Fibroblast of lung (primary cell): ENCODE measurements at places on chromosomes 2 and 18.

- no peaks in the 10 kb centered on the region for H3K4me1 ChIP-seq
- no peaks in the 10 kb centered on the region for H3K36me3 ChIP-seq
- no peak for DNase-seq
- H3K4me3 ChIP-seq, result no peak overlapping the region
- no peaks in the 10 kb centered on the region for H3K27me3 ChIP-seq
Observed at GRCh38 chr2:50111067-50111466, 920.9 kb downstream of the NRXN1 start.

DNA sequence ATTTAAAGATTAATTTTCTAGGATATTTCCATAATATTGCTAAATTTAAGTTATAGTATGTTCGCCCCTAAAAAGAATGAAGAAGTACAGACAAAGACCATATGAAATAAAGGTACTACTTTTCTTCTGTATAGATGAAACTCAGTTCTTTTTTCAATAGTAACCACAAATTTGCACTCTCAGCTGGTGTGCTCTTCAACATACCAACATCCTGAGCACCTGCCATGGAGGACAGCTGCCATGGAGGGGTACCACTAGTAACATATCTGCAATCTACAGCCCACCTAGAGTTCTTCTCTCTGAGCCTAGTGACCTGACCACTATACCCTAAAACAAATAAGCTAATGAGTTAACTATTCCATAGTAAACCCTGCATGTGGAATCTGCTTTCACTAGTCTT lies 36.8 kb upstream of the ERCC3 start:
- H3K36me3 ChIP-seq, result no peaks in the 10 kb centered on the region
- H3K4me1 ChIP-seq, result no peaks in the 10 kb centered on the region
- no peak for DNase-seq
- no peaks in the 10 kb centered on the region for H3K27me3 ChIP-seq
- H3K27ac ChIP-seq, result no peak overlapping the region

DNA sequence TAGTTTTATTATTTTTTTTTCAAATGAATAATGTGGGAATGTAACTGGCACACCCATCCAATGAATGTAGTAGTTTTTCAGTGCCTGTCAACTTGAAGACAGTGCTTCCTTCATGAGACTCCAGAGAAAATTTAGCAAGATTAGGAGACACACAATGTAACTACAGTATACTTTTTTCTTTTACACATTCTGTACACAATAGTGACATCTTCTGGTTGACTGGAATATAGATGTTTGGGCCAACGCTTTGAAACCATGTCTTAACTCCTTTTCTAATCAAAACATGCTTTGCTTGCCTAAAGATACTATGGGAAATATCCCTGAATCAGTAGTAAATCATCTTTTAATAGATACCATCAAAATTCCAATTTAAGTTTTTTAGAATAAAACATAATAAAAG lies 229.5 kb upstream of the ZC3H15 start:
- no peak overlapping the region for H3K4me3 ChIP-seq
- no peaks in the 10 kb centered on the region for H3K4me1 ChIP-seq
- H3K36me3 ChIP-seq, result no peaks in the 10 kb centered on the region
- H3K27me3 ChIP-seq, result no peaks in the 10 kb centered on the region
- DNase-seq, result peak; percentile 39

GRCh38 chr18:55227771-55228170 lies 268.5 kb upstream of the CCDC68 start:
- H3K36me3 ChIP-seq, result peaks cover 7% of the 10 kb centered on the region
- peak overlapping the region; percentile 1 for H3K27ac ChIP-seq
- H3K4me3 ChIP-seq, result no peak overlapping the region
- H3K27me3 ChIP-seq, result no peaks in the 10 kb centered on the region
- H3K4me1 ChIP-seq, result peaks cover 6% of the 10 kb centered on the region

DNA sequence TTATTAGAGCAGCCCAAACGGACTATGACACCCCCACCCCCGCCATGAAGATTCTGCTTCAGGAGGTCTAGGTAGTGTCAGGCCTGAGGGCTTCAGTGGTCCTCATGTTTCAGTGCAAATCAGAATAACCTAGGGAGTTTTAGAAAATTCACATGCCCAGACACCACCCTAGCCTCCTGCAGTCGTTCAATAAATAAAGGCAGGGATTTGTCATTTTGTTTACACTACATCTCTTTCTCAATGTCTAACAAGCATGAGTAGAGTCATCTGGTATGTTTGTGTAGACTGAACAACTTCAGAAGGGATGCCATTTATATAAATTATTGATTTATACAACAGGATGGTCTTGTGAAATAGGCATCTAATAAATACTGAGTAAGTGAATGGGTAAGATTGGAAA lies 112.1 kb upstream of the SERPINE2 start:
- no peaks in the 10 kb centered on the region for H3K36me3 ChIP-seq
- peaks cover 2% of the 10 kb centered on the region for H3K4me1 ChIP-seq

DNA sequence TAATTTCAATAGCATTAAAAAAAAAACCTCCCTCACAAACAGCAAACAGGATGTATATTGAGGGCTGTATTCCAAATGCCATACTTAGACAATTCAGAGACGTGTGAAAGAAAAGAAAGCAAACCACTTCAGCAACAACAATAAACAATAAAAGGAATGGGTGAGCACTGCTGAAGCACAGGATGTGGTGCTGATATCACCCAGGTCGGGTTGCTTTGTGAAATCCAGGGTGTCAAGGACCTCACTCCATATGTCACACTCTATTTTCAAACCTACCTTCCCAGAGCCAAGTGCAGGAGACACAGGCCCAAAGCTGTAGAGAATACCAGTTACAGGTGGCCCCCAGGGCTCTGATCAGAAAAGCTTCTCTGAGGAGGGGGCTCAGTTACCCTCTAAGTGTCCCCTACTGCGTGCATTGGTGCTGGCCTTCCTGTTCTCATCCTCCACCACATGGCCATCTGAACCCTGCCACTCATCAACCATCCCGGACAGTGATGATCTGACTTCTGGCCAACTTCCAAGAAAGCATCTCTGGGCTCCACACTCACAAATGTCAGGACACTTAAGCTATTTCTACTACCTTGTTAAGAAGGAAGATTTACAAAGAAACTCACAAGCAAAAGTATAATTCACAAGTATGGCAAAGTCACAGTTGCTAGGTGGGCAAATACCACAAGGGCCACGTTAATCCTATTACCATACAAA lies 363.0 kb downstream of the SS18 start:
- H3K27ac ChIP-seq, result no peak overlapping the region
- H3K36me3 ChIP-seq, result no peaks in the 10 kb centered on the region
- H3K27me3 ChIP-seq, result no peaks in the 10 kb centered on the region
- H3K4me1 ChIP-seq, result no peaks in the 10 kb centered on the region
- no peak for DNase-seq
- H3K4me3 ChIP-seq, result no peak overlapping the region

DNA sequence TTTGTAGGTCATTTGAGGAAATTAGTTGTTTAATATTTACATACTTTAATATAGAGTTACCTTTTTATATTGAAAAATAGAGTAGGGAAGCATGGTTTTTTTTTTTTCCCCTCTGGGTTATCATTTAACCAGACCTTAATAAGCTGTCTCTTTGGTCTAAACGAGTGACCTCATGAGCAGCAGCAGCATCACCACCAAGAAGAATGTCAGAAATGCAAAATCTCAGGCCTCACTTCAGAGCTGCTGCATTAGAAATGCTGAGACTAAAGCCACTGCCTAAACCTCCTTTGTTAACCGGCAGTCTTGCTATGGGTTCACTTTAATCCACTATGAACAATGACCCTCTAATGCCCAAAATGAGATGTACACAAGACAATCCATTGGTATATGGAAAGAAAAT lies 733.7 kb upstream of the FAM98A start:
- H3K27ac ChIP-seq, result no peak overlapping the region
- H3K4me1 ChIP-seq, result no peaks in the 10 kb centered on the region
- no peaks in the 10 kb centered on the region for H3K27me3 ChIP-seq

DNA sequence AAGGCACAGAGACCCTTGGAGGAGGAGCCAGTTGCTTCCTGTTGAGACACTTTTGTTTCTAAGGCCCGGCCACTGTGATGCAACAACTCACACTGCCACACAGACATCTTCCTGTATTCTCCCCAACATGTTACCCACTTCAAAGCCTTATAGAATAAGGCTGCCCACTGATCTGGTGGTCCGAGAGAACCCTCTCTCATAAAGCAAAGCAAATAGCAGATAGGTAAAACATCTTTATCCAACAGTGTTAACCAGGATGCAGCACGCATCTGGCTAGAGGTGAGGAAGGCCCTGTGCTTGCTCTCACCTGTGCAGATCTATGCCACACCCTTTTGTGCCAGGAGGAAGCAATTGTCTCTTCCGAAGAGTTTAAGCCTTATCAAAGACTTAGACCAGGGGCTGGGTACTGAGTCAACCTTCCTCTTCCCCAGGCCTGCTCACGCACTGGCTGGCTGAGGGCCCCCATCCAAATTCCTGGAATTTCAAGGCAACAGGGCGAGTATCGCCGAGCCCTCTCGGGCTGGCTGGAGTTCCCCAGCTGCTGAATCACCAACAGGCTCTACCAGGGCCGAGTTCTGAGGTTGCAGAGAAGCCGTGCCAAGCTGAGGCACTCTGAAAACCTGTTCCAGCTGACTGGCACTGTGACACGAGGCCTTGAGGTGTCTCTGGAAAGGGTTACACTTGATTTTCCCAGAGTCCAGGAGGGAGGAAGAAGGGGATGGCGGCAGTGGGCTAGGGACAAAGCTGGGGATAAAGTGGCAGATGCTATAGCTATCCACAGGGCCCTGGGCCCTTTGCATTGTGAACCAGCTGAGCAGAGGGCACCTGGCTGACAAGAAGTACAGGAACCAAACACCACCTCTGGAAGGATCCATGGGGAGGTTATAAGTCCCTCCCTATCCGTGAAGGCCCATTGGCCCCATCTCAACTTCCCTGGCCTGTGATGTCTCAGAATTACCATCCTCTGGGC lies 29.3 kb downstream of the TGFA start:
- no peaks in the 10 kb centered on the region for H3K36me3 ChIP-seq
- H3K4me1 ChIP-seq, result no peaks in the 10 kb centered on the region
- H3K27ac ChIP-seq, result no peak overlapping the region
- no peaks in the 10 kb centered on the region for H3K27me3 ChIP-seq
- H3K4me3 ChIP-seq, result no peak overlapping the region

- no peak overlapping the region for H3K27ac ChIP-seq
- peak; percentile 55 for DNase-seq
- H3K4me3 ChIP-seq, result no peak overlapping the region
- no peaks in the 10 kb centered on the region for H3K4me1 ChIP-seq
- H3K27me3 ChIP-seq, result no peaks in the 10 kb centered on the region
Observed at GRCh38 chr2:241739651-241740050, 5.2 kb downstream of the D2HGDH start.

GRCh38 chr18:39713961-39714360 lies 2148.4 kb upstream of the CELF4 start:
- no peaks in the 10 kb centered on the region for H3K36me3 ChIP-seq
- peak; percentile 13 for DNase-seq
- no peaks in the 10 kb centered on the region for H3K27me3 ChIP-seq
- no peaks in the 10 kb centered on the region for H3K4me1 ChIP-seq
- no peak overlapping the region for H3K27ac ChIP-seq
- H3K4me3 ChIP-seq, result no peak overlapping the region

DNA sequence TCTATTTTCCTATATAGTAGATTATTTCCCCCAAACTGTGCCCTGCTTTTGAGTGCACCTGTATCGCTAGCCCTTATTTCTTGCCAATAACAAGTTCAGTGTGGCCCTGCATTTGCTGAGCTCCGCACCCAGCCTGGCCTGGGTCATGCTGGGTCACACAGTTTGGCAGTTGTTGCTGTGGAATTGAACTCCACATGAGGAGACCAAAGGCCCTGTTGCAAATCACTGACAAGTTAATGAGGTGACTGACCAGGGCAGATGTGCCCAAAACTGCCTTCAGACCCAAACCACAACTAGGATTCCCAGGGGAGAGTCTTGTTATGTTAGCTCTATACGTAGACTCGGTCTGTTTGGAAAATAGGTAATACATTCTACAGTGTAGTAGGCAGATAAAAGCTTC lies 31.0 kb downstream of the COL4A4 start:
- no peaks in the 10 kb centered on the region for H3K4me1 ChIP-seq
- H3K4me3 ChIP-seq, result no peak overlapping the region
- H3K27me3 ChIP-seq, result no peaks in the 10 kb centered on the region
- H3K27ac ChIP-seq, result no peak overlapping the region
- DNase-seq, result no peak

- H3K4me3 ChIP-seq, result no peak overlapping the region
- no peaks in the 10 kb centered on the region for H3K4me1 ChIP-seq
- no peak for DNase-seq
- H3K27ac ChIP-seq, result no peak overlapping the region
- H3K36me3 ChIP-seq, result no peaks in the 10 kb centered on the region
Observed at GRCh38 chr2:129760669-129761068, 218.8 kb upstream of the RAB6C start.

GRCh38 chr2:206642075-206643025 lies at the start of gene FAM237A:
FAM237A (plus strand) TSS chr2:206642487; CDS start chr2:206644237, 1,750 bp downstream.
- no peaks in the 10 kb centered on the region for H3K36me3 ChIP-seq
- no peak within 1 kb of the TSS for H3K27ac ChIP-seq

DNA sequence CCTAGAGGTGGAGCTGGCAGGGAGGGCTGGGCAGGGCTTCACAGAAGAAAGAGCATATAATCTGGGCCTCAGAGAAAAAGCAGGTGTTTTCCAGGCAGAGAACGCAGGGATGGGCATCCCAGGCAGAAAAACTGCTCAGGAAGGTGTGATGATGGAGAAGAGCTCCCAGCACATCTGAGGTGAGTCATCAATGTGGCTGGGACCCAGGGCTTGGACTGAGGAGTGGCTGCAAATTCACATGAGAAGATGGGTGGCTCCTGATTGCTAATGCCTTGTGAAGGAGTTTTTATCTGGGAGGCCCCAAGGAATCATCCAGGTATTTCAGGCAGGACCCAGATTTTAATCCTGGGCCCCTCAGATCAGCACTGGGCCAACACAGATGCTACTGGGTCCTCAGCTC lies 10.2 kb downstream of the IL1F10 start:
- H3K4me1 ChIP-seq, result no peaks in the 10 kb centered on the region
- no peaks in the 10 kb centered on the region for H3K36me3 ChIP-seq
- peaks cover 5% of the 10 kb centered on the region for H3K27me3 ChIP-seq
- H3K27ac ChIP-seq, result no peak overlapping the region

GRCh38 chr2:20449501-20450200 lies 2.8 kb downstream of the RHOB start:
- H3K4me1 ChIP-seq, result peaks cover 17% of the 10 kb centered on the region
- peak; percentile 56 for DNase-seq
- H3K27me3 ChIP-seq, result no peaks in the 10 kb centered on the region
- H3K27ac ChIP-seq, result peak overlapping the region; percentile 29

GRCh38 chr18:76494231-76495005 lies 624 bp downstream of the ZNF516 start:
- DNase-seq, result peak; percentile 52
- H3K4me3 ChIP-seq, result peak overlapping the region; percentile 97
- peak overlapping the region; percentile 94 for H3K27ac ChIP-seq
- H3K27me3 ChIP-seq, result no peaks in the 10 kb centered on the region

- no peak overlapping the region for H3K4me3 ChIP-seq
- H3K27me3 ChIP-seq, result no peaks in the 10 kb centered on the region
- no peaks in the 10 kb centered on the region for H3K36me3 ChIP-seq
- H3K27ac ChIP-seq, result no peak overlapping the region
- H3K4me1 ChIP-seq, result no peaks in the 10 kb centered on the region
- no peak for DNase-seq
Observed at GRCh38 chr2:157269922-157270321, 12.4 kb downstream of the GALNT5 start.
